ENCODE measurements at places on chromosomes 7 and 10. TPM values are rescaled to one million over a fixed set of nuclear protein-coding genes. Genes with fewer than 3 reads are reported as not detected.

CASP2 gene
- 19.7 TPM for total RNA-seq

GCK gene
- 0.41 TPM for total RNA-seq

ACHE gene
- 2.0 TPM for total RNA-seq

DNAJC2 gene
- 12.0 TPM for total RNA-seq

CYP2C19 gene
- not detected for total RNA-seq

MAGI2 gene
- 6.7 TPM for total RNA-seq

PYROXD2 gene
- total RNA-seq, result 5.7 TPM

LDB3 gene
- total RNA-seq, result not detected

CRPPA gene
- total RNA-seq, result 2.0 TPM

NEUROD6 gene
- not detected for total RNA-seq

GPRIN2 gene
- 0.10 TPM for total RNA-seq

NPSR1 gene
- not detected for total RNA-seq

SNX13 gene
- total RNA-seq, result 22.0 TPM

AKR1E2 gene
- total RNA-seq, result 16.3 TPM

NYAP1 gene
- 2.5 TPM for total RNA-seq

RNF32 gene
- total RNA-seq, result 0.15 TPM

SPDYE1 gene
- total RNA-seq, result not detected

MAPK8 gene
- total RNA-seq, result 63.4 TPM

AGR2 gene
- not detected for total RNA-seq

PWWP2B gene
- 17.3 TPM for total RNA-seq

BLNK gene
- total RNA-seq, result not detected

ENO4 gene
- not detected for total RNA-seq

PVRIG gene
- not detected for total RNA-seq

ZNF467 gene
- total RNA-seq, result 6.8 TPM

ANTXRL gene
- not detected for total RNA-seq

CCDC71L gene
- total RNA-seq, result 31.4 TPM

SEMA4G gene
- 6.9 TPM for total RNA-seq
